ENCODE measurements at places on chromosomes 13 and 19.

DNA sequence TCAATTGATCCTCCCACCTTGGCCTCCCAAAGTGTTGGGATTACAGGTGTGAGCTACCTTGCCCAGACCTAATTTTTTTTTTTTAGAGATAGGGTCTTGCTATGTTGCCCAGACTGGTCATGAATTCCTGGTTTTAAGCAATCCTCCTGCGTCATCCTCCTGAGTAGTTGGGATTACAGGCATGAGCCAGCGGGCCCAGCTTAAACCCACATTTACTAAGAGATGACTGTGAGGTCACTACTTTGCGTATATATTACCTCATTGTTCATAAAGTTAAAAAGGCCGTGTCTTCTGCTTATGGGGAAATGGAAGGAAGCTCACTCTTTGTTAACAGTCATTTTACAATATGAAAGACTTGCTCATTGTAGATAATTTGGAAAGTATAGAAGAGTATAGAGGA lies 39.6 kb upstream of the C1QTNF9 start:
- DNase-seq, result no peak

DNA sequence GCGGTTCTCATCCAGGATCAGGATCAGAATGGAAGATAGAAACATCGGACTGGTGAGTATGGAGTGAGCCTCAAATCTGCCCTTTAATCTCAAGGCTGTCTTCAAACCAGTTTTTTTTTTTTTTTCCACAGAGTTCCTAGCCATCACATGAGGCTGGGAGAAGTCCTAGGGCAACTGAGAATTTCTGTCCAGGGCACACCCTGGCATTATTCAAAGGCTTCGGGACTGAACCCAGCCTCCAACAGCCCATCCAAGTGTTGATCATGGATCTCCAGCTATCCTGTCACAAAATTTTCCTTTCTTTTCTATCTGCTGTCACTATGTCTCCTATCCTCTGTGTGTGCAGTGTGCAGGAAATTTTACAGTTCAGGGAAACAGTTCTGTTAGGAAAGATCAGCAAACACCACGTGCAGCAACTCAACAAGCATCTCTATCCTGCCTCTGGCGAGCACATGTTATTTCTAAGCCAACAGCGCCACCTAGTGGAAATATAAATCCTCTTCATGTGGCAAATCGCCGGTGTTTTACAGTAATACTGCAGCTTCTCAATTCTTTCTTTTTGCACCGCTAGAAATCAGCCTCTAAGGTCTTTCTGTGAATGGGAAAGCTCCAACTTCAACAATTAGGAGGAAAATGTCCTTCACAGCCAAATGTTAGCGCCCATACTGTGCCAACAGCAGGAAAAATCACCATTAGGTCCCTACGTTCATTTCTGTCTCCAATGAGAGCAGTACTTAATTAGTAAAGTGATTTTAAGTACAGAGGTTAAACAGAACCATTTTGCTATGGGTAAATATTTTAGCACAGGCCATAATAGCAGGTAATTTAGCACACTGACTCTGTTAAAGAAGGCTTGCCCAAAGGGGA lies 21.4 kb upstream of the ZNF181 start:
- DNase-seq, result peak; percentile 83

GRCh38 chr13:78201411-78201810 lies 282.8 kb upstream of the EDNRB start:
- no peak for DNase-seq

DNA sequence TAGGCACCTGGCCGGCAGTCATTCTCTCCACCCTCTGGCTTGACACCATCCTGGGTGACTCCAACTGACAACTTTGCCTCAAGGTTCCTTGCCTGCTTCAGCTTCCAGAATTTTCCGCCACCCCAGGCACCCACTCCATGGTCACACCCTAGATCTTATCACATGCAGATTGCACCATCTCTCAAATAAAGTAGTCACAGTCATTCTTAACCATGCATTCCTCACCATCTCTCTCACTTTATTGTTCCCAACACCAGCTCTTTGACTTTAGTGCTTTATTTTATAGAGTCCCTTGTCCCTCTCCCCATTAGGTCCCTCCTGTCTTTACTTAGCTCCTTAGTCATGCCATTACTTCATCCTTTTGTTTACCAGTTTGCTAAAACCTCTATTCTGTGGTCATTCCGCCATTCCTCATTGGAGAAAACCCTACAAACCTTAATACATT lies 351.7 kb downstream of the SPRY2 start:
- DNase-seq, result no peak

GRCh38 chr13:84417416-84417815 lies 535.1 kb upstream of the SLITRK1 start:
- no peak for DNase-seq

DNA sequence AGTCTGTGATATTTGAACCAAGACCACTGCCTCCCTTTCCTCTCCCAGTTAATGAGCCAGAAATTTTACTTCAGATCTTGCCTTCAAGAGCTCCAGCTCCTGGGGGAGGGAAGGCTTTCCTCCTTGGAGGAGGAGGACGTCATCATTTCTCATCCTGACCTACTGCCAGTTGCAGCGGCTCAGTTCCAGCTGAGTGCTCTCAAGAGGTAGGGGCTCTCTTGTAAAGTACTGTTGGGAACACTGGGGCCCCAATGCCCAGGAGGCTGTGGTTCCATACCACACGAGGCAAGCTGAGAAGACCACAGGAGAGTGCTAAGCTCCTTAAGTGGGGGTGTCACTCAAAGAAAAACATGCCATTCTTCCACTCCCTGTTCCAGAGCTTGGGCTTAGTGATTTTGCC lies 36.2 kb downstream of the METTL21C start:
- no peak for DNase-seq

DNA sequence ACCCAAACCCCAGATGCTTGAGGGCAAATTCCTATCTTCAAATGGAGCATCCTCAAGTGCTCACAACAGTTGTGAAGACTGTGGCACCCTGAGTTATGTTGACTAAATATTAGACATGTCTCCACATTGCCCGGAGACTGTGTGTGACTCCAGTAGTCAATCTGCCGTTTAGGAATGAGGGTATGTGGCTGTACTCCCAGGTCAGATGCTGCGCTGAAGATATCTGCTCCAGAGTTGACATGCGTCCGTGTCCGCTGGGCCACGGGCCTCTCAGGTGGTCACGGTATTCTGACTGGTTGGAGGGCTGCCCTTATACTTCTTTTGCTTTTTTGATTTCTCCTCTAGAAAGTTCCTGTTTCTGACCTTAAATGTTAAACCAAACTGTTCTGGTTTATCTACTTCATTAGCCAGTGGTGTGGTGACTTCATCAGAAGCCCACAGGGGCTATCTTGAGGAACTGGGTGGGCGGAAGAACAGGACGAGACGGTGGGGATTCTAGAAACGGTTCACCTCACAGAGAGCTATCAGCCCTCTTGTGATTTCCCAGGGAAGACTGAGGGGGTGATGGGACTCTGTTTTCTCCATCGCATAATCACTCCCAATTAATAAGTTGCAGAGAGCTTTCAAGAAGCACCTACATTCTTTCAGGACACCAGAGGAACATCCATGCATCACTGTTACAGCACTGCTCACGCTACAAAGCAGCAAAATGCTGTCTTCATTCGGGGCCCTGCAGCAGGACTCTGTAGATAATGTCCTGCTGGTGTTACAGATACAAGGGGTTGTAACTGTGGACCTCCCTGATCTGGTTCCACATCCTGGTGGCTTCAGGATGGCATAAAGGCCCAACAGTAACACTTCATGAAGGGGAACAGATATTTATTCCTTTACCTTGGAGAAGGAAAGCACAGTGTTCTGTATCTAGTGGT lies 1.3 kb upstream of the LCP1 start:
- DNase-seq, result no peak

DNA sequence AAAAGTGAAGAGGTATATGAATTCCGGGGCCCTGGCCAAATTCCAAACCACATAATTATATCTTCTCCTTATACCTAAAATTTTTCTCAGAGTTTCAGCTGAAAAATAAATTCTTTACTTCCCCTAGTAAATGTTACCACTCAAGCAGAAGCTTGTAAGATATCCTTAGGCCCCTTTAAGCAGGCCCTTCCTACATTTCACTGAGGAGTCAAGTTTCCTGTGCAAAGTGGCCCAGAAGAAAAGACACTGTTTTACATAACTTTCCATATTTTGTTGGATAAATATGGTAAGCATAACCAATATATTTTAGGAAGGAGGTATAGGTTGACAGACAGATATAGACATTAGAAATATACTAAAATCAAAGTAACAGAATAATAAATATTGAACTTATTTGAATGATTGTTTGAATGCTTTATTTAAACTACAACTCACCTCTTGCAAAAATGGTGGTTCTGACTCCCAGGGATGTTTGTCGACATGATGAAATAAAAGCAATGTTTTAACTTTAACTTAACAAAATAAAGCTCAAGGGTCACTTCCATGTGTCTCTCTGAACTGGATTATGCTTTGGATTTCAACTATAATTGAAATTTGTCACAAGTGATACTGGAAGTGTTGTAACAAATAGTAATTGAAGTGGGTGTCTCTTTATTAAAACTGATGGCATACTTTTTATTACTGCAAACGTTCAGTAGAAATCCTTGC lies 141.2 kb downstream of the SPRY2 start:
- DNase-seq, result no peak

- DNase-seq, result no peak
These were observed 402.5 kb upstream of the PCDH9 start for GRCh38 chr13:67632590-67632989.

DNA sequence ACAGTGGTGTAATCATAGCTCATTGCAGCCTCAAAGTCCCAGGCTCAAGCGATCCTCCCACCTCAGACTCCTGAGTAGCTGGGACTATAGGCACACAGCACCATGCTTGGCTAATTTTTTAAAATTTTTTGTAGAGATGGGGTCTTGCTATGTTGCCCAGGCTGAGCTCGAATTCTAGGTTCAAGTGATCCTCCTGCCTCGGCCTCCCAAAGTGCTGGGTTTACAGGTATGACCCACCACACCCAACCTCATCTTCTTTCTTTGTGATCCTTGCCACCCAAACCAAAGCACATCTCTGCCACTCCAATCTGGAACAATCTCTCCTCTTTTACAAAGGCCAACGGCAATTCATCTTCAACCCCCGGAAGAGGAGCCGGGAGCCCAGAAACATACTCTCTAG lies 38.6 kb downstream of the INSR start:
- no peak for DNase-seq

DNA sequence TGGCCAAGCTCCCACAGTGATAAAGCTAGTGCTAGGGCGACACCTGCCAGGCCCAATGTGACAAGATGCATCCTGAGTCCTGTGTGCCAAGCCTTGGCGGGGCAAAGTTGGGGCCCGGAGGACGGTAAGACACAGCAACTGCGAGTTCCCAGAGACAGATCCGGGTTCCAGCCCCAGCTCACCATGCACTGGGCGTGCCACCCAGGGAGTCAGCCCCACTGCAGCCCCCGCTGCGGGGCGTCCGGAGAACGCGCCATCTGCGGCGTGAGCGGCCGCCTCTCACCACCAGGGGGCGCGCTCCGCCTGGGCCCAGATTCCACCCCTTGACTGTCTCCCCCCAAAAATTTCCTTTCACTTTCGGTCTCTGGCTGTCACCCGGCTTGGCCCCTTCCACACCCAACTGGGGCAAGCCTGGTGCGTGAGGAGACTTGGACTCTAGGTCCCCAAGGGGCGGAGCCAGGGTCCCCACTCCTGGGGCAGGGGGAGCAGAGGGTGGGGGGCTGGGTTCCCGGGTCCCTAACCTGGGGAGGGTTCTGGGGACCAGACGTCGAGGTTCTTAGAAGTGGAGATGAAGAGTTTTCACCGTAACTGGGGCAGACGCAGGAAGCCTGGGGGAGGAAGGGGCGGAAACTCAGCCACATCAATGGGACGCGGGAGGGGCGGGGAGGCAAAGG lies at the start of gene FLT3LG:
FLT3LG (plus strand) TSS at position 348 of the 674 bp plus-strand sequence. CDS start 425 bp downstream, outside the sequence.
- peak; percentile 82 for DNase-seq

- no peak for DNase-seq
These were observed 12.0 kb downstream of the ELF1 start for GRCh38 chr13:41006978-41007743.

GRCh38 chr19:42345191-42345812 lies 19.9 kb downstream of the MEGF8 start:
- no peak for DNase-seq

DNA sequence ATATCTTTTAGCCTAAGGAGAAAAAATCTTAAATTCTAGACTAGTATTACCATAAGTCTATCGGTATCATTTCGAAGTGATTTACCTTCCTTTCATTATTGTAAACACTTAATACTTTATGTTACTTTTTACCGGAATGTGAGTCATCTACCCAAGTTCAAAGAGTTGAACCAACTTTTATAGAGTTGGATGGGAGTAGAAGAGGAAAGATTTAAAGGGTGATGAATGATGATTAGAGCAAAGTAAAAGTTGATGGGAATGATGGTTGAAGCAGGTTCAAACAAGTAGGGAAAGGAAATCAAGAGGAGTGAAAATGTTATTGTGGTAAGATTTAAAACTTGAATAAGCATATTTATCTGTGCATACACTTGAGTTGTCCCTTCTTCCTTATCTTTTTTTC lies 11.3 kb upstream of the LPAR6 start:
- DNase-seq, result no peak

GRCh38 chr19:50000038-50000840 lies 24.9 kb downstream of the VRK3 start:
- no peak for DNase-seq

DNA sequence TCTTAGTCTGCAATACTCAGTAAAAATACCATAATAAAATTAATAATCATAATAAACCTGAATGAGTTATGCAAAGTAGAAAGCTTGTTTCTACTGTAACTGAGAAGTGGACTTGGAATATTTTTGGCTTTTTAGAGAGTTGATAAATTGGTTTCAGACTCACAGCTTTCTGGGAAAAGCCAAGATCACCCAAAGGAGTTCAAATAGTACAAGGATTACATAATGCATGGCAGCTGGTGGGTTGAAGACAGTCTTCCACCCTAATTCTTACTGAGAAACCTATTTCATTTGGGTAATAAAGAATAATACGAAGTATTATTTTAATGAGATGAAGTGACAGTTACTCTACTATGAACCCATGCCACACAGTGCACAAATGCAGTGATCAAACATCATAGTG lies 139.4 kb upstream of the KLF12 start:
- DNase-seq, result peak; percentile 48

GRCh38 chr19:18091217-18091608 lies 4.5 kb upstream of the IL12RB1 start:
- DNase-seq, result no peak

GRCh38 chr13:63167699-63168337 lies 1752.2 kb upstream of the PCDH20 start:
- no peak for DNase-seq

GRCh38 chr19:20171285-20171684 lies 4.3 kb downstream of the ZNF486 start:
- no peak for DNase-seq

DNA sequence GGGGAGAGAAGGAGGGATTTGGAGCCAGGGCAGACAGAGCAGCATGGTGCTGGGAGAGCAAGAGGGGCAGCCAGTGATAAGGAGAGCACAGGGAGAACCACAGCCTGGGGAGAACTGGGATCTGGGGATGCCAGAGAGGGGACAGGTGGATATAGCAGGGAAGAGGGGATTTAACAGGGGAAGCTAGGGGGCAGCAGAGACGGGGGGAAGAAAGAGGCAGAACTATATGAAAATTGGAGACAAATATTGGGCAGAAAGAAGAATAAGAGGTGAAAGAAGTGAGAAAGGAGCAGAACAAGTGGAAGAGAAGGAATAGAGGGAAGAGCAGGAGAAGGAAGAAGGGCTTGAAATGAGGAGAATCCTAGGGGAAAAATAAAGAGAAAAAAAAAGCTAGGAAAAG lies 6.5 kb upstream of the ZNF528 start:
- no peak for DNase-seq

GRCh38 chr13:73210218-73210883 lies 151.5 kb downstream of the KLF5 start:
- no peak for DNase-seq

Data from eye (tissue), 1 donor.